ENCODE measurements at places on chromosomes 6 and 20. TPM values are rescaled to one million over a fixed set of nuclear protein-coding genes. Genes with fewer than 3 reads are reported as not detected.

SLC22A2 gene
- total RNA-seq, result not detected

C2 gene
- total RNA-seq, result 4.9 TPM

PRR18 gene
- total RNA-seq, result not detected

RPS6KA2 gene
- total RNA-seq, result 44.2 TPM

C6orf15 gene
- total RNA-seq, result 17.8 TPM

C4B gene
- 12.1 TPM for total RNA-seq

CYP24A1 gene
- total RNA-seq, result 0.10 TPM

UNC5CL gene
- total RNA-seq, result 1.5 TPM

EYS gene
- not detected for total RNA-seq

PRL gene
- total RNA-seq, result not detected

PDE7B gene
- 1.3 TPM for total RNA-seq

PKIB gene
- total RNA-seq, result 13.3 TPM

CD164 gene
- total RNA-seq, result 155 TPM

CRISP2 gene
- total RNA-seq, result 0.81 TPM

SPATS1 gene
- total RNA-seq, result not detected

GATA5 gene
- total RNA-seq, result 1.1 TPM

GJA10 gene
- not detected for total RNA-seq

FAM217A gene
- not detected for total RNA-seq

MBOAT1 gene
- total RNA-seq, result 5.8 TPM

PRPH2 gene
- not detected for total RNA-seq

IL22RA2 gene
- not detected for total RNA-seq

ADGRF5 gene
- total RNA-seq, result 4.9 TPM

IMPG1 gene
- total RNA-seq, result not detected

LY6G6C gene
- 513 TPM for total RNA-seq

NFS1 gene
- total RNA-seq, result 48.0 TPM

HLA-DMA gene
- 33.4 TPM for total RNA-seq

GPX6 gene
- not detected for total RNA-seq

CST9 gene
- not detected for total RNA-seq

BANF2 gene
- not detected for total RNA-seq

HCRTR2 gene
- total RNA-seq, result not detected

ADGRF4 gene
- 53.5 TPM for total RNA-seq

TUBB1 gene
- not detected for total RNA-seq

GHRH gene
- not detected for total RNA-seq

BPIFB2 gene
- total RNA-seq, result not detected

CABLES2 gene
- 2.8 TPM for total RNA-seq

EDN1 gene
- total RNA-seq, result 17.1 TPM

RSPO4 gene
- not detected for total RNA-seq

HRH3 gene
- total RNA-seq, result not detected

MPC1 gene
- total RNA-seq, result 63.6 TPM

SRC gene
- 30.9 TPM for total RNA-seq

BPIFB4 gene
- not detected for total RNA-seq

DEK gene
- 69.0 TPM for total RNA-seq
